ENCODE measurements at places on chromosomes 11 and 22.

- DNase-seq: no peak
Observed at GRCh38 chr22:49415151-49415951, 412.3 kb downstream of the BRD1 start.

GRCh38 chr22:25898707-25899365 lies 156.8 kb downstream of the MYO18B start:
- DNase-seq: peak; percentile 9

GRCh38 chr11:36374726-36375125 lies 78.6 kb downstream of the PRR5L start:
- DNase-seq: no peak

GRCh38 chr22:18095101-18095805 lies 15.4 kb upstream of the TUBA8 start:
- DNase-seq: no peak

GRCh38 chr11:66467756-66468155 lies 1.1 kb downstream of the PELI3 start:
- DNase-seq: peak; percentile 38

DNA sequence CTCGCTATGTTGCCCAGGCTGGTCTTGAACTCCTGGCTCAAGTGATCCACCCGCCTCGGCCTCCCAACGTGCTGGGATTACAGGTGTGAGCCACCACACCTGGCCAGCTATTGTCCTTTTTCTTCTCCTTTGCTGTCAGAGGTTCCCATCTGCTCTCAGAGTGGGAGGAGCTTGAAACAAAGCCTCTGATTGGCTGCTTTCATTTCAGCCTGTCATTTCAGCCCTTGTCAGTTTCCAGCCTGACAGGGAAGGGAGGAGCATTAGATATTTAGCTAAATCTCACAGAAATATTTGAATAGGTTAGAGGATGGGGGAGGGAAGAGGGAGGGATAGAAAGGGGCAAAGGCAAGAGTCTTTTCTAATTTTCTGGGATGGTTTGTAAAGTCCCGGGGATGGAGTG lies 8.7 kb downstream of the SLC22A6 start:
- no peak for DNase-seq

Measured in neuronal stem cell (in vitro differentiated cells).